ENCODE measurements at places on chromosomes 1 and 21.

GRCh38 chr1:78068681-78069283 is 23.0 kb downstream of the GIPC2 start:
- DNase-seq = no peak

- DNase-seq = no peak
Measured at GRCh38 chr21:36388835-36389234, 3.6 kb downstream of the CHAF1B start.

DNA sequence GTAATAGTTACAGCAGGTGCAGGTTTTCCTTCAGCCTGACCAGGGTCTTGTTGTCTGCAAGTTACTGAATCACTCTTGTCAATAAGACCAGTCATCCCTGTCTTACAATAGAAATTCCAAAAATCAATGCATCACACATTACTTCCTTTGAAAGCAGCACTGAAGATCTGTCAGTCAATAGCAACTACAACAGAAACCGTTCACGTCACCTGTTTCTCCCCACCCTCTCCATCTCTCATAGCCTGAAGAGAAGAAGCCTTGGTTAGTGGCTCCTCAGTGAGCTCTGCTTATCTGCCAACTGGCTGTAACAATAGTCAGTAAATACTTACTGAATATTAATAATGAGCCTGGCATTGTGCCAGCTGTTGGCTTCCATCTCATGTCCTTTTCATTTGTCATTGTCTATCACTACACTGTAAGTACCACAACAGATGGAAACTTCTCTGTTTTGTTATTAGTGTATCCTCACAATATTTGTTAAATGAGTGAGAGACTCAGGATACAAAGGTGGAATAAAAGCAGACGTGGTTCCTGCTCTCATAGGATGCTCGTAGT is 195.2 kb downstream of the S1PR1 start:
- DNase-seq = no peak

DNA sequence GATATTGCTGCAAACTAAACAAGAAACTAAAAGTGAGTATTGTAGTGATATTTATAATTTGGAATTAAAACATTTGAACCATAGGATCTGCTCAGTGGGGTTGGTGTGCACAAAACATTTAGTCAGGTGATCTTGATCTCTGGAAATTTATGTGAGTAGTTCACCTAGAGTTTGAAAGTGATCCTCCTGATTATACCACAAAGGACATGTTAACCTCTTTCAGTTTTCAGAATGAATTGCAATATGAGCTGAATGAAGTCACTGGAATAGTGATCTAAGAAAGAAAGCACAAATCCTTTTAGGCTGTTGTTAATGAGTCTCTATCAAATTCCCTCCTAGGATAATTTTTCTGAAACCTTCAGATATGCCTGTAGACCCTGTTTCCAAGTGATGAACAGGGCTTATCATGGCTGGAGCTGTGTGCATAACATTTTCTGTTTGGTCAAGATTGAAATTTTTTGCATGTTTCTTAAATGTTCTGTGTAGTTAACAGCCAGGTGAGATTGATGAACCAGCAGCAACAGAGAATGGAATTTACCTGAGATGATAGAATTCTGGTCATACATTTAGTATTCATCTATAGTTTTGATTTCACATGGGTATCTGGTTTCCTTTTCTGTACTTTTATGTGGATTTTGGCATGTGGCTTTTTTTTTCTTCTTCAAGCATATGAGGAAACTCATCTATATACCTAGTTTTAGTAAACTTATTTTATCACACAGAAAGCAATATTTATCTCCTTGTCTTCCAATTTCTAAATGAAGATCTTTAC is 25.5 kb downstream of the CDC14A start:
- DNase-seq = no peak

DNA sequence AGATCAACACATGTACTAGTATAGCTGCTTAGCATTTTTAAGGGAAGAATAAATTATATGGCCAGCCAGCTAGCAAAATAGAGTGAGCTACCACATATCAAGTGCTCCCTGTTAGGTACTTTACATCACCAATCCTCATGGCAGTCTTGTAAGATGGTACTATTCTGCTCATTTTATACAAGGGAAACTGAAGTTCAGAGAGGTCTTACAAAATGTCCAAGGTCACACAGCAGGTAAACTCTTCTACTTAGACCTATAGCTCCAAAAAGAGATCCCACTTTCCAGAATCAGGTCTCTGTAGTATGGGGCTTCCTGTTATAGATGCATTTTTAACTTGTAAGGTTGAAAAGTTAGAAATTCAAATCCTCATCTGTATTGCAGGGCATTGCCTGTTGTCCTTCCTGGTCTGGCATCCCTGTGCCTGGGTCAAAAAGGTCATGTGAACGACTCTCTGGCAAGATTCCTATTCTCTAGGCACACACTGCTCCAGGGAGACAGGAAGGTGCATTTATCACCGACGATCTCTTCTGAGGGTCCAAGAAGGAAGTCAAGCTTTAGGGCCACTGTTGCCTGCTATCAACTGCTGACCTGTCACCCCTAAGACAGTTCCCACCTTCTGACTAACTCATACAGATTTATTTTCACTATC is 41.1 kb downstream of the TRIT1 start:
- DNase-seq = no peak

Measured in stimulated activated CD4-positive, alpha-beta T cell treated with anti-CD3 and anti-CD28 coated beads, Interleukin-1b, Interleukin-23, amount 100 ng/mL, for 24 hours (primary cell).